ENCODE measurements at places on chromosomes 11 and 22.

DNA sequence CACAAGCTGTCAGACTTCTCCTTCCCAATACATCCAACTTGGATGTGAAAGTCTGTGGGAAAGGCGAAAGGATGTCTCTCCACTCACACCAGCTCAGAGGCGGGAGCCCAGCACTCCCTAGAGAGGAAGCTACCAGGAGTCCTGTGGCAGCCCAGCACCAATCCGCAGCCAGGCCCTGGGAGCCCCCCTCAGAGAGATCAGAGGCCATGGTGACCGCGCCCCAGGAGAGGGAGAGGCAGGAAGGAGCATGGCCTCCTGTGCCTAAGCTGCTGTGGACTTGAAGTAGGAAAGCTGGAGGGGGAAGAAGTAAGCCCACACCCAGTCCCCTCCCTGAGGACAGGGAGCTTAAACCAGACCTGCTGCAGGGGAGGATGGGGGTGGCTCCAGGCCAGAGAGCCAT, 24.4 kb upstream of the IGSF9B start:
- DNase-seq: no peak

DNA sequence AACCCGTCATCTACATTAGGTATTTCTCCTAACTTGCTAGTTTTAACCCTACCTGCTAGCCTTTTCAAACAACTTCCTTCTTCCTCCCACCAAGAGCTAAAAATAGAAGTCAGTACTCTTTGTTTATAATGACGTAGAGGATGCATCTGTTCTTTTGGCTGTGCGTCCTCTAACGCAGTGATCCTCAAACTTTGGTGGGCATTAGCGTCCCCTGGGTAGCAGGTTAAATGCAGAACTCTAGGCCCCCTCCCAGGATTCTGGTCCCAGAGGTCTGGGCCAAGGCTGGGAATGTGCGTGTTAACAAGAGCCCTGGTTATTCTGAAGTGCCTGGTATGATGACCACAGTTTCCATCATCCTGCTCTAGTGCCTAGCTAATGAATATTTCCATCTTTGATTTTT, 67.6 kb downstream of the BARX2 start:
- DNase-seq: no peak

GRCh38 chr11:14446701-14447169, 52.9 kb downstream of the COPB1 start:
- peak; percentile 19 for DNase-seq

DNA sequence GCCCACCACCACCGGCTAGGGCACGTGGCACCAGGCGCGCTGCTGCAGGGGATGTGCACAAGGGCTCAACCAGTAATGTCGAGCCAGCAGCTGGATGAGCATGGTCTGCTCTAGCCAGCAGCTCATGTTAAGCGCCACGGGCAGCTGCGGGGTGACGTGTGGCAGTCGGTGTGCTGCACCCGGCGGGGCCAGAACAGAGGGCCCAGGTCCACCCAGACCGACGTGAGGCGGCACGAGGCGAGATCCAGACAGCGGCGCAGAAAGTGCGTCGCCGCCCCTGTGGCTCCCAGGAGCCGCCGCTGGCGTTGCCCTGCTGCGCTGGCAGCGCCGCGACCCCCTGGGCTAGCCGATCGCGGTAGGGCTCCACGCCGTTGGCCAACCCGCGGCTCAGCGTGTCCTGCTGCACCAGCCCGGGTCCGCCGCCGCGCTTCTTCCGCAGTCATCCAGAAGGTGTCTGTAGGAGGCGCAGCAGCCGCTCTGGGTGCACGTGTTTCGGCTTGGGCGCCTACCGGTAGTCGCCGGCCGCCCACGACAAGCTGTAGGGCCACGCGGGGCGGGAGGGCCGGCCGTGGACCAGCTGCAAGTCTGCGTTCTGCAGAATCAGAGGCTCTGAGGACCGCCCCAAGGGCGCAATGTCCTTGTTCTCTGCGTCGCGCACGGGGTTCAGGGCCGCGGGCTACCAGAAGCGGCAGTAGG, 4.6 kb upstream of the GALR3 start:
- peak; percentile 46 for DNase-seq

GRCh38 chr22:38383417-38383816, 66.2 kb upstream of the CSNK1E start:
- no peak for DNase-seq

- no peak for DNase-seq
These were observed 10.9 kb downstream of the RCOR2 start for GRCh38 chr11:63906087-63906486.

DNA sequence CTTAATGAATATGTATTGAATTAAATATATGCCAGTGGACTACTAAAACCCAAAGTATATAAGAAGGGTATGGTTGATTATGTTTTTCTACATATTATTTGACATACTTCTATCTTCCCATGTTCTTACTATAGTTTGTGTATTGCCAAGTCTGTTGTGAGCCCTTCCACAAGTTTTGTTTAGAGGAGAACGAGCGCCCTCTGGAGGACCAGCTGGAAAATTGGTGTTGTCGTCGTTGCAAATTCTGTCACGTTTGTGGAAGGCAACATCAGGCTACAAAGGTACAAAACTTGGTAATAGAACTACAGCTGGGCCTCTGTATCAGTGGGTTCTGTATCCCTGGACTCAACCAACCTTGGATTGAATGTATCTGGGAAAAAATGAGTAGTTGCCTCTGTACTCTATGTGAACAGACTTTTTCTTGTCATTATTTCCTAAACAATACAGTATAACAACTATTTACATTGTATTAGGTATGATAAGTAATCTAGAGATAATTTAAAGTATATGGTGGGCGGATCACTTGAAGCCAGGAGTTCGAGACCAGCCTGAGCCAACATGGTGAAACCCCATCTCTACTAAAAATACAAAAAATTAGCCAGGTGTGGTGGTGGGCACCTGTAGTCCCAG, 38.7 kb upstream of the TTC36 start:
- DNase-seq: peak; percentile 74

GRCh38 chr22:43230971-43231723, 44.2 kb upstream of the TTLL12 start:
- DNase-seq: no peak

DNA sequence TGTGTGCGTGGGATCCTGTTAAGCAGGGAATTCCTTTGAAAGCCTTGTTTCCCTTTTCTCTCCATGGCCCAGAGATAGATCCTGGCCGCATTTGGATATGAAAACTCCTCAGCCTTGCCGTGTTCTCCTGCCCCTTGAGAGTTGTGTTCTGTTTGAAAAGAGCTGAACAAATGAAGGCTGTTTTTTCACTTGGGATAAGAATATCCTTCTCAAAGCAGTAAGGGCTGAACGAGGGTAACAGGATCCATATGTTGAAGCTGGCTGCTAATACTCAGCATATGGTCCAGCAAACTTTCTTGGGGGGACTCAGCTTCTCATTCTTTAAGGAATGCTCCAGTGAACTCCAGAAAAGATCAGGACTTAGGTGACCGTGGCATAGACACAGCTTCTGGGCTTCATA, 114.5 kb upstream of the TTC12 start:
- no peak for DNase-seq

GRCh38 chr11:116454020-116454645, 318.7 kb downstream of the BUD13 start:
- DNase-seq: no peak

DNA sequence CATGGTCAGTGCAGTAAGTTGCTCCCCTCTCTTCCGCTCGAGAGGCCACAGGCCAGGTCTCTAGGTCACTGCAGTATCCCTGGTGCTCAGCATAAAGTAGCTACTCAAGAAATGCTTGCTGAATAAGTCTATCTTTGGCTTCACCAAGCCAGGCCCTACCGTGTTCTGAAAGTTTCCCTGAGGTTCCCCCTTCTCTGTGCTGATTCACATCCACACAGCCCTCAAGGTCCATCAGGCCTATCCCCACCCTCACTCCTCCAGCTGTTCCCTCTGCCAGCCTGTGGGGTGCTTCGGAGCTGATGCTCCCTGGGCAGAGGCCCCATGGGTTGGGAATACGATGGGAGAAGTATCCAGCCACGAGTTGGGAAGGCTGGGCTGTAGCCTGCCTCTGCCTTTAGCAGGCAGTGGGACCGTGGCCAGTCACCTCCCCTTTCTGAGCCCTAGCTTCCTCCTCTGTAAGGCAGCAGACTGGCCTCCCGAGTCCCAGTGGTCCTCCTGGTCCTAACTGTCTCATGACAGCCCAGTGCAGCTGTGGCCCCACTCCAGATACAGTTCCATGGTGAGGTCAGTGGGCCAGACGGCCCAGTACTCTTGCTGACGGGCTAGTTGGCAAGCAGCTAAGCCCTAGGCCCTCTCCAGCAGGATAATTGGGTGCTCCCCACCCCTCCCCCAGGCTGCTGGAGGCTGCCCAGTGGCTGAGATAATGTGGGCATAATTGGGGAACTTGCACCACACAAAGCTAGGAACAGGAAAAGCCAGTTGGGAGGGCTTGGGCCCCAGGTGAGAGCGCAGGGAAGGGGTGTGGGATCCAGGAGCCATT, 48.2 kb downstream of the NECTIN1 start:
- DNase-seq: no peak

DNA sequence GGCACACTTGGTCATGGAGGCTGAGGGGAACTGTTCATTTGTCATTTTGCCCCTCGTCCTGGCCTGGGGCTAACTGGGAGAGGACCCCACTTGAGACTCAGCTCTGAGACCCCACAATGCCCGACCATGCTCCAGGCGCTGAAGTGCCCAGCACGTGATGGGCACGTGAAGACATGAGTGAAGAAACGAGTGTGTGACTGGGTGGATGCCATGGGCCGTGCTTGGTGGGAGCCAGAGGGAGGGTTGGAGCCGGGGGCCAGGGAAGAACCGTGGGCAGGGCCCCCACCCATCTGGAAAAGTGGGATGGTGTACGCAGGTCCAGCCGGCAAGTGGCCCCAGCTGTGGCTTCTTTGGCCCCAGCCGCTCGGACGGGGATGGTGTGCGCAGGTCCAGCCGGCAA, 61.1 kb downstream of the WNT7B start:
- DNase-seq: no peak

DNA sequence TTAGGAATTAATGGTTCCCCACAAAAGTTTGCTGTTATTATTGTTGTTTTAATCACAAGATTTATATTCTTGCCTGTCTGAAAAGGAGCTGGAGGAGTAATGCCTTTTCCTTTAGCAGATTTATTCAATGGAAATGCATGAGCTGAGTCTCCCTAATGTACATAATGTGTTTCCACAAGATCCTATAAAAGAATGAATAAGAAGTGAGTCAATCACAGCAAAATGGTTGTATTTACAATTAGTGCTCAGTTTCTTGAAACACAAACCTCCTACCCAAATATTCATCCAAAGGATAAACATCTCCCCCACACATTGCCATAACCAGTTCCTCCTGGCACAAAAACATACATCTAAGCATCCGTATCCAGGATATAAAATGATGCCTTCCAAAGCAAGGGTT, 33.3 kb downstream of the ME3 start:
- DNase-seq: no peak

DNA sequence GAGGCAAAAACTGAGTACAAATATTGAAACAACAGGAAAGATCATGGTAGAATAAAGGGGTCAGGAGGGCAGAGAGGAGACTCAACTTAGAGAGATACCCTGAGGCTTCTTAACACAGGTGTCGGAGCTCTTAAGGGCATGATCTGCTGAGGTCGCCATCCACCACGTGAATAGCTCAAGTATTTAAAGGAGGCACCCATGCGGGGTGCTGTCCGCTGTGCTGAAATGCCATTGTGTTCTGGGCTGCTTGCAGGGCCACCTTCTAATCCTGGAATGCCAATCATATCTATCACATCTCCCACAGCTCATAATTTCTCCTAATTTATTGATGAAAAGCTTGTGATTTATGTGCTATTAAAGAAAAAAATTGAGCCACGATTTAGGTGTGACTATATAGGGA, 90.2 kb downstream of the SEZ6L start:
- peak; percentile 4 for DNase-seq

DNA sequence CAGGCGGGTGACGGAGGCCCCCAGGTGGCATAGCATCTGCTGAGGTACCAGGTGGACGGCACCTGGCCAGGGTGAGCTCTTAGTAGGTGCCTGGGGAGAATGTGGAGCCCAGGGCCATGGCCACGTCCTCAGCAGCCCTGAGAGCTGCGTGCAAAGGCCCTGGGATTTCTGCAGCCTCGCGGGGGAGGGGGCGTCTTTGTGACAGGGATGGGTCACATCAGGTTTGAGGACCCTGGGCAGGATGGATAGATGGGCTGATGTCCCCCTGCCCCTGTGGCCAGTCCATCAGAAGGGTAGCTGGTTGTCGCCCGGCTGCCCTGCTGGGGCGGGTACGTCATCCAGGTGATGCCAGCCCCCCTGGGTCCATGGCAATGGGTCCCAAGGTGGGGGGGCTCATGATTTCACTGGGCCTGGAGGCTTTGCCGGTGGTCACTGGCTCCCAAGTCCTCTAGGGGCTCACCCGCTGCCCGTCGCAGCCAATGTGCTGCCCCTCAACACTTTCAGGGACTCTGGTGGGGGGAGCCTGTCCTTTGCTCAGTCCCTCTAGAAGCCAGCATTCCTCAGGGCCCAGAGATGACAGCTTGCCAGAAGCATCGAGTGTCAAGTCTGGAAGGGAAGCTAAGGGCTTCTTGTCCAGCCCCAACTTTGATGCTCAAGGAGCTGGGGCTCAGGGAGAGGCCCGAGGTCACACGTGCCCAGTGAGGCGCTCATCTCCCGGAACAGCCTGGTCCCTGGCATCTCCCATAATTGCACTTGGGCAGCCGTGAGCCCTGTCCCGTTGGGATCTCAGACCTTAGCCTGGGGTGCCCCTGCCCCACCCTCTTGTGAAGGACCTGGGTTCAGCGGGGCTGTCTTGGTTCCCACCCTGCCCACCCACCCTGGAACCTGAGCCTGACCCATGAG, 777 bp downstream of the TBX10 start:
- no peak for DNase-seq

DNA sequence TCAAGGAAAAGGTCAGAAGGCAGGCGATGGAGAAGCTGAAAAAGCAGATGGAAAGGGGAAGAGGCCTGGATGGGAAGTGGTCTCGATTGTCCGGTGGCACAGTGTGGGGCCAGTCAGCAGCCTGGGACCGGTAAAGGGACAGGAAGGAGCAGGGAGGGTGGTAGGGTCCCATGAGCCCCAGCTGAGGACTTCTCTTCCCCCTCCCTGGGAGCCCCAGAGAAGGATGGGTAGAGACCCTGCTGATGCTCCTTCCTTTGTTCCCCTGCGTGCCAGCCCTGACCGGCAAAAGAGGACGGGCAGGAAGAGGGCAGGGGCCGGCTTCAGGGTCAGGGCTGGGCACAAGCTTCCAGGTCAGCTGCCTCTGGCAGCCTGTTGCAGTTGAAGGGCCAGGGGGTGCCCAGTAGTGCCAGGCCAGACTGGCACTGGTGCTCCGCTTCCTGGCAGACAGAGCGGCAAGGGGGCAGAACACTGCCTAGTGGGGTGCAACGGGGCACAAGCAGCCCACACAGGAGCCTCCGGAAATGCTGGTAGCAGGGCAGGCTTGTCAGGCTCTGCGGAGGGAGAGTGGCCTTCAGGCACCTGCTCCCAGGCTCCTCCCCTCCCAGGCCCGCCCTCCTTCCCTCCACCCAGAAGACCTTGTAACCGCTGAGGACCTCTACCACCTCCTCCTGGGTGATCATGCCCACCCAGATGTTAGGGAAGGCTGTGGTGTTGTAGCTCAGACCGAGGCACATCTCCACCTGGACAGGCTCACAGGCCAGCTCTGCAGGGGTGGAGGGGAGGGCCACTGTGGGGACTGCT, 739 bp upstream of the C1QTNF5 start:
- no peak for DNase-seq
